ENCODE measurements at places on chromosomes 4 and X. TPM values are rescaled to one million over a fixed set of nuclear protein-coding genes. Genes with fewer than 3 reads are reported as not detected.

DNA sequence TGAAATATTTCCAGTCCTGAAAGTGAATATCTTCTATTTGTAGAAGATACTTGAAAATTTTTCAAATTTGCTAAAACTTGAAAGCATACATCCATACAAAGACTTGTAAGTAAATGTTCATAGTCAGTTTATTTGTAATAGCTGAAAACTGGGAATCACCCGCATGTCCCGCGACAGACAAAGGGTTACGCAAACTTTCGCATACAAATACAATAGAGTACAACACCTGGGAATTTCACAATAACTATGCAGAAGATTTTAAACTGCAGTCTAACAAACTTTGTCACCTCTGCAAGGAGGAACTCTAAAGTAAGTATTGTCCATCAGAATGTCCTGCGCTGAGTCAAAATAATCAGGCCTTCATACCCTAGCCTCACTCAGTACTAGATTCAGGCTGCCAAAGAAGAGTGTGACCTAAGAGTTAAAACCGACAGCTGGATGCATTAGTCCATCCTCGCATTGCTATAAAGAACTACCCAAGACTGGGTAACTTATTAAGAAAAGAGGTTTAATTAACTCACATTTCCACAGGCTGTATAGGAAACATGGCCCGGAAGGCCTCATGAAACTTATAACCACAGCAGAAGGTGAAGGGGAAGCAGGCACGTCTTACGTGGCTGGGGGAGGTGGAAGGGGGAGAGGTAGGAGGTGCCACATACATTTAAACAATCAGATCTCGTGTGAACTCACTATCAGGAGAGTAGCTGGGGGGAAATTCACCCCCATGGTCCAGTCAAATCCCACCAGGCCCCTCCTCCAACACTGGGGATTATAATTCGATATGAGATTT is 60.4 kb downstream of the MMRN1 start:
- no peak for DNase-seq

DNA sequence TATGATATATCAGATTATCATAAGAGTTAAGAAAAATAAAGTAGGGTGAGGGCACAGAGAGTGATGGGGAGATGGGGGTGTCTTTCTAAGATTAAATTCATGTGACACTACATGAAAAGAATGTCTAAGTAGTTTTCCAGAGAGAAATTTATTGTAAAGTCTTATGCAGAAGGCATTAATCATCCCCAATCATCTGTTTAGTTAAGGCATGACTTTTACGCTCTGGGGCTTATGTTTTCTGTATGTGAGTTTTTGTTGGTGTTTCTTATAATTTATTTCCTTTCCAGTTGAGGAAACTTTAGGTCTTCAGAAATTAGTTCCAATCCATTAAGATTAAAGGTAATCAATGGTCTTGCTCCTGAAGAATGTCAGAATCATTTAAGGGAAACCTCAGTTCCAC is 383.0 kb upstream of the GALNT7 start:
- no peak for DNase-seq

GRCh38 chr4:4603592-4603991 is 61.7 kb upstream of the STX18 start:
- DNase-seq: no peak

- no peak for DNase-seq
These were observed 1.8 kb downstream of the TMEM35A start for GRCh38 chrX:101080326-101081124.

- no peak for DNase-seq
These were observed 23.4 kb upstream of the GLRB start for GRCh38 chr4:157052429-157053040.

GRCh38 chrX:105552395-105552794 is 269.9 kb upstream of the NRK start:
- peak; percentile 5 for DNase-seq

GRCh38 chr4:110629780-110630687 is 7.2 kb upstream of the PITX2 start:
- no peak for DNase-seq

DNA sequence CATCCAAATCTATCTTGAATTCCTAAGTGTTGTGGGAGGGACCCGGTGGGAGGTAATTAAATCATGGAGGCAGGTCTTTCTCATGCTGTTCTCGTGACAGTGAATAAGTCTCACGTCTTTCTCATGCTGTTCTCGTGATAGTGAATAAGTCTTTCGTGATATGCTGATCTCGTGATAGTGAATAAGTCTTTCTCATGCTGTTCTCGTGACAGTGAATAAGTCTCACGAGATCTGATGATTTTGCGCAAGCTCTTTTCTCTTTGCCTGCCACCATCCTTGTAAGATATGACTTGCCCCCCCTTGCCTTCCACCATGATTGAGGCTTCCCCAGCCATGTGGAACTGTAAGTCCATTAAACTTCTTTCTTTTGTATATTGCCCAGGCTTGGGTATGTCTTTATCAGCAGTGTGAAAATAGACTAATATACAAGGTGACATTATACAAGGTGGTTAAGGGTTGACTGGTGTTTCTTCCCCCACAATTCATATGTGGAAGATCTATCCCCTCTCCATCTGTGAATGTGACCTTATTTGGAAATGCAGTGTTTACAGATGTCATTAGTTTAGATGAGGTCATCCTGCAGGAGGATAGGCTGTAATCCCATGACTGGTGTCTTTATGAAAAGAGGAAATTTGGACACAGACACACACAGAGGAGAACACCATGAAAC is 27.6 kb downstream of the ARSD start:
- DNase-seq: no peak

DNA sequence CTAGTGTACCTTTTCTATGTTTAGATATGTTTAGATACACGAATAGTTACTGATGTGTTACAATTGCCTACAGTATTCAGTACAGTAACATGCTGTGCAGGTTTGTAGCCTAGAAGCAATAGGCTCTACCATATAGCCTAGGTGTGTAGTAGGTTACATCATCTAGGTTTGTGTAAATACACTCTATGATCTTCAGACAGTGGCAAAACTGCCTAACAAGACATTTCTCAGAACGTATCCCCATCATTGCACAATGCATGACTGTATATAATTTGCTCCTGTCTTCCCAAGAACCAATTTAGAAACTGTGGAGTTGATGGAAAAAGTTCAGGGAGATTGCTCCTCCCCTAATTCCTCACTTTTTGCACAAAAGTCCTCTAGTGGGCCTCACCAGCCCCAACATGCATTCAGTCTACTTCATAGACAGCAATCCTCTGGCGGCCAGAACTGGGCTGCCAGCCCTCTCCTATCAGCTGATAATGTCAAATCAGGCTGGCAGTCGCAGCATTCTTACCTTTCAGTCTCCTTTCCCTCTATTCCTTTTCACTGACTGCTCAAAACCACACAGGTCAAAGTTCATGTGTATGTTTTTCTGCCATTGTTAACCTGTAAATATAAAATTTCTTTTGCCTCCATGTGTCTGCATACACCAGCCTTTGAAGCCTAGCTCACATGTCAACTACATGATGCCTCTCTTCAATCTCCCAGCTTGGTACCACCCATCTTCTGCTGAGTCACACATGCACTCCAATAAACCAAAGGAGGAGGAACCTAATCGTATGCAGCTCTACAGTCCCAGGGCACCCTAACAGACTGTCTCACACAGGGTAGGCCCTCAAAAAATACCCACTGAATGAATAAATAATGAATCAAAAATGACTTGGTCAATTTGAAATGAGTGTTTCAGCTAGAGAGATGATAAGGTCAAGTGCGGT is 32.0 kb downstream of the BCLAF3 start:
- DNase-seq: no peak

- DNase-seq: no peak
These were observed 15.7 kb upstream of the NDST3 start for GRCh38 chr4:118018381-118019145.

- peak; percentile 47 for DNase-seq
These were observed 27.2 kb upstream of the SEC24B start for GRCh38 chr4:109406337-109406931.

- DNase-seq: no peak
These were observed 309.4 kb upstream of the NOCT start for GRCh38 chr4:138706201-138706600.

GRCh38 chr4:1238676-1239000 is 10.3 kb downstream of the CTBP1 start:
- DNase-seq: no peak

DNA sequence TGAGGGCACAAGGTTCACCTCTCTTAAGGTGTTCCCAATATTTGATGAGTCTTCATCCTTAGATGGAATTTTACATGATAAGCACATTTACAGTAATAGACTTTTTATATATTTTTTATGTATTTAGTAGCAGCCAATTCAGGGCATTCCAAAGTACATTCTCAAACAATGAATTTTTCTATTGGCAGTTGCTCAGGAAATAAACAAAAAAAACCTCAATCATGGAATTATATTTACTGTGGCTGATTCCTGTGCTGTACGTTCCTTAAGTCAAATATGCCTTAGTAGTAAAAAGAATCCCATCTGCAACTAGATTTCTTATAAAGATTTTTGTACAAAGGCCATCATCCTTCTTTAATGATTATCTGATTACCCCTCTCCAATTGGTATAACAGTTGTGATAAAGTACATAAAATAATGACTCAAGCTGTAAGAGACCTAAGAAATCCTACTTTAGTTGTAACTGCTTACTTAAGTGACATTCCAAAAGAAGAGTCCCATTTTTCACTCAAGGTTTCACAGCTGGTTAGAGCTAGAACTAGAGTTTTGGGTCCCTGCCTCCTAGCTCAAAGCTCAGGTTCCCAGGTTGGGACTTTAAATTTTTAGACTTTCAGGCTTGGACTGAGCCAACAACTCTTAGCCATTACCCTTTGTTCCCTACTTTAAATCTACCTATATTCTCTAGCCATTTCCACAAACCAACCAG is 152.7 kb downstream of the FHIP1A start:
- DNase-seq: no peak

GRCh38 chr4:98955229-98955628 is 26.3 kb upstream of the EIF4E start:
- no peak for DNase-seq

- DNase-seq: no peak
These were observed 78.4 kb upstream of the FUNDC1 start for GRCh38 chrX:44621078-44621477.

DNA sequence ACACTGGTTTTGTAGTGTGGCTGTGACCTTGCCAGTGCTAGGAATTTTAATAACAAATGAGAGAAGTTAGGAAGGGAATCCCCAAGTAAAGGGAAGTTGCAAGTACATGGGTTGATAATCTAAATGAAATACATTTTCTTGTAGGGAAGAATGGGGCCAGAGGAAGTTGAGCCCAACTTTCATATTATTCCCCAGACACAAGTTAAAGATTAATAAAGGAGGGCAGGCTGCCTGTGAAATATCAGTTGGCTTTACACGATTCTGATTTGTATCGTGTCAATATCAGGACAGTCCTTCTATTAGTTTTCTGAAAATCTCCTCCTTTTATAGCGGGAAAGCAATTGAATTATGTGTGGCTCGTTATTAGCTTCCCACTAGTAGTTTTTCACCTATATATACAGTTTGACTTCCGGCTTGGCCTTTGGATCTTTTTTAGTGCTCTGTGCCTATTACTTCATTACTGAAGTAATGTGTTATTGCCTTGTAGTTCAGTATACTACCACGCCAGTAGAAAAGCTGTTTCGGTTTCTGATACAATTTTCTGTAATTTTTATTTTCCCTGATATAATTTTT is 1.7 kb downstream of the PDLIM5 start:
- DNase-seq: no peak

DNA sequence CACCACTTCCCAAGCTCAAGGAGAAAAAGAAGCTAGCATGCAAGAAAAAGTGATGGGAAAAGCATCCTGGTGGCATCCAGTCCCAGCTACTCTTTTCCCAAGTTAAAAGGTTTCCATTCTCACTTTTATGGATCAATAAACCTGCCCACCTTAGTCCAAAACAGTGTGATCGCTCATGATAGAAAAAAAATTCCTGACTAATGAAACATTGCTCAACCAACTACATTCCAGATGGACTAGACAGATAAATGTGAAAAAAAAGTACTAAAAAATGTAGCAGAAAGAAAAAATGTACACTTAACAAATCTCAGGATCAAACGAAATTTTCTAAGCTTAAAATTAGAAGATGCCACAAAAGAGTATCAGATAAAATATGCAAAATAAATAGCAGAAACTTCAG is 312.2 kb downstream of the TMA16 start:
- no peak for DNase-seq

DNA sequence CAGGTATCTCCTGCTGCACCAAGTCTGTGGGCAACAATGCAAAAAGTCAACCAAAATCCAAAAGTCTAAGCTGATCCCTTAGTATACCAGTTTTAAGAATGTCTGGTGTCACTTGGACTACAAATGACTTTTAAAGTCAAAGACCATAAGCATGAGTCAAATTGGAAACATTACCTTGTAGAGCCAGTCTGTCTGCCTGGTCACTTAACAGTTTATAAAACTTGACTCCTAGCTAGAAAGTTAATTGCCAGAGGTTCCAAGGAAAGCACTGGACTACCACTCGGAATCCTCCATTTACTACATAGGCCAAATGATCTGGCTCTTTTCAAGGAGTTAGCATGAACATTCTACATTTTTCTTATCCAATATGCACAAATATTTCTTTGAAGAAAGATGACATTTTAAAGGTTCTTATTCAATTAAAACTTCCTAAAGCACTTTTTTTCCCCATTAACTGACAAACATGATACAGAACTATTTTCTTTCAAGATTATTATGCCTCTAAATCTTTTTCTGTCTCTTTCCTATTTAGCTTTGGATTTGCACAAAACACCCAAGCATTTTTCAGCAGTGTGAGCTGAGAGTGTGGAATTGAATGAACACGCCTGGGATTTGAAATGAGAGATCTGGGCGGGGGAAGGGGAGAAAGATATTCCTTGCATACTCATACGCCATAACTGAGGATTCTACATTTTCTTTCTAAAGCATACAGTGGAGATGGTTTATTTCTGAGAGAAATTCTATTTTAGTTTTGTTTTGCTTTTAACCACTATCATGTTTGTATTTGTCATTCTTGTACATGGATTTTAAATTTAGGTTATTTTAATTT is 188.4 kb downstream of the SHROOM3 start:
- no peak for DNase-seq

- DNase-seq: no peak
These were observed 242.4 kb downstream of the FRAS1 start for GRCh38 chr4:78299565-78299972.

DNA sequence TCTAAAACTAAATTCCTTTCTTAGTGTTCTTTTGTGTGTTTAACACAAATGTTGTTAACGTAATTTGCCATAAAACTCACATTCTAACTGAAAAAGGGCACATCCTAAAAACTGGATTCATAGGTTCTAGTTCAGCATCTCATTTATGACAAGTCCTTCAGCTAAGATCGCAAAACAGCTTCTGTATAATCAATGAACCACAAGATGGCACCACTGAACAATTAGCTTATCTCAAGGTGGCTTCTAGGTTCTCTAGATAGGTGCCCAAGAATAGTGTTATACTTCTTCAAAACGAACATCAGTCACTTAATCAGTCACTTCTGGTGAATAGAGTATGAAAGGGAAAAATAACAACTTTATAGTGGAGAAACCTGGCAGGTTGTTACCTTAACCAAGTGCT is 54.3 kb downstream of the NRK start:
- no peak for DNase-seq

CD40LG gene
- not detected for total RNA-seq

CENPVL2 gene
- total RNA-seq: not detected

DGAT2L6 gene
- not detected for total RNA-seq

ACTRT1 gene
- total RNA-seq: not detected

HAUS3 gene
- 11.9 TPM for total RNA-seq

GRIPAP1 gene
- total RNA-seq: 31.6 TPM

CASK gene
- total RNA-seq: 24.1 TPM

MAGEA11 gene
- total RNA-seq: not detected

All from NCI-H460 (cell line).